ENCODE measurements at places on chromosomes 1 and 21. TPM values are rescaled to one million over a fixed set of nuclear protein-coding genes. Genes with fewer than 3 reads are reported as not detected.

DNA sequence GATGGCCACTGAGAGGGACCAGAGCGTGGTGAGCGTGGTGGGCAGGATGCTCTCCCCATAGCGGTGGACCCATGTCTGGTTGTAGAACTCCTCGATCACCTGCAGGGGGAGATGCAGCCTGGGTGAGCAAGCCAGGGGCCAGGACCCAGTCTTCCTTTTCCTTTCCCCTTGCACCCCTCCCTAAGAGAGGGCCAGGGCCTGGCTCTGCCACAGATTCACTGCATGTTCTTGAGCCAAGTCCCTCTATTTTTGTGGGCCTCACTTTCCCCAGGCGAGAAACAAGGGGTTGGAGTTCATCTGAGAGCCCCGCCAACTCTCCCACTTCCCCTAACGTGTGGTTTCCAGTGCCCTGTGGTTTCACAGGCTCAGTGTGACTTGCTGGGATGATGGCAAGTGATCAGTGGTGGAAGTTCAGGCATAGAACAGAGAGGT is 27.5 kb downstream of the SLC2A1 start:
- no peak for DNase-seq

- DNase-seq: no peak
These were observed 375.4 kb downstream of the NUF2 start for GRCh38 chr1:163697137-163697536.

- DNase-seq: peak; percentile 85
These were observed 86.9 kb downstream of the KCNJ15 start for GRCh38 chr21:38343691-38344090.

DNA sequence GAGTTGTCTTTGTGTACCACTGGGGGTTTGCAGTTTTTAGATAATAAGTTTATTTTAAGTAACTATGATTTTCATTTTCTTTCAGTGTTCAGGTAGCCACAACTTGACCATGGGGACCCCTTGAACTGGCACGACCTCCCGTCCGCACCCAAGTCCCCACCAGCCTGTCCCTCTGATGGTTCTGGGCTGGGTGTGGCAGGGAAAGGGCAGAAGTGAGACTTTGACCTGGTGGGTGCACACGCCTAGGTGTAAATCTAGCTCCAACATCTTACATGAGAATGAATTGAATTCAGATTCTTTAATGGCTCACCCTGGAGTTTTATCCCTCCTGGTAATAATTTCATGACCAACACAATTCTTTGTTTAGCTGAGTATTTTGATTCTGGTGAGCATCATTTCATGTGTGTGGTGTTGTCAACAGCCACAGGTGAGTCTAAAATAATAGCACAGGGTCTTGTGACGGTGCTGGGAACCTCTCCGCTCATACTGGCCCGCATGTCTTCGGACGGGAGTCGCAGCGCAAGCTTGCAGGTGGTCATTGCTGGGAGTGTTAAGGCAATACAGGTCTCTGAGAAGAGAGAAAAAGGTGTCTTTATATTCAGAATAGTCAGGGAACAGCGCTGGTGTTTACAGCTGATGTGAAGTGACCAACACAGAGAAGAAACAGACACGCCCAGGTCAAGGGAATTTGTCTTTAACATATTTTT is 50.8 kb upstream of the POFUT2 start:
- no peak for DNase-seq

- no peak for DNase-seq
These were observed 3.2 kb upstream of the TNFRSF8 start for GRCh38 chr1:12059722-12060464.

- DNase-seq: no peak
These were observed 18.4 kb upstream of the LY9 start for GRCh38 chr1:160777486-160778089.

DNA sequence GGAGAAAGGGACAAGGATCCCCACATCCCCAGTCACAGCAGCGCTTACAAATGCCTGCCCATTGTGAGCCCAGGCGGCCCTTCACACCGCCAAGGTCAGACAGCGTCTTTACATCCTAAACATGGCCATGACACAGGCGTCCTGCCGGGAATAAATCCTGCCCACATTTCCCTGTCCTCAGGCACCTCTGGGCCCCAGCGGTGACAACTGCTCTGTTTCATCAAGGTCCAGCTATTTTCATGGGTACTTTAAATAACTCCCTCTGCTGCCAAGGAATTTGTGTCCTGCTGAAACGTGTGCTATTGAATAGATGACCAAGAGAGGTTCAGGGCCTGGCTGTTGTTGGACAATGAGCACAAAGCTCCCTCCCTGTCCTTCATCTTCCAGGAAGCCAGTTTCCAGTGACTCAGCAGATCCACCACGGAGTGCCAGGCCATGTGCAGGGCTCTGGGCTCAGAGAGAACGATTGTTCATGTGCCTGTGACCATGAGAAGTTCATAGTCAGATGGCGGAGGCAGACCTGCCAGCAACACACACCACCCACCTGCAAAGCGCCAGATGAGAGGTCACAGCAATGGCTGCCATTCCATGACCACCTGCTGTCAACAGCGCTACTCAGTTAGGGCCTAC is 195.8 kb downstream of the MATN1 start:
- DNase-seq: peak; percentile 69

GRCh38 chr1:176841238-176841637 is 323.3 kb downstream of the ASTN1 start:
- no peak for DNase-seq

GRCh38 chr1:66578841-66579240 is 44.9 kb downstream of the SGIP1 start:
- DNase-seq: no peak

DNA sequence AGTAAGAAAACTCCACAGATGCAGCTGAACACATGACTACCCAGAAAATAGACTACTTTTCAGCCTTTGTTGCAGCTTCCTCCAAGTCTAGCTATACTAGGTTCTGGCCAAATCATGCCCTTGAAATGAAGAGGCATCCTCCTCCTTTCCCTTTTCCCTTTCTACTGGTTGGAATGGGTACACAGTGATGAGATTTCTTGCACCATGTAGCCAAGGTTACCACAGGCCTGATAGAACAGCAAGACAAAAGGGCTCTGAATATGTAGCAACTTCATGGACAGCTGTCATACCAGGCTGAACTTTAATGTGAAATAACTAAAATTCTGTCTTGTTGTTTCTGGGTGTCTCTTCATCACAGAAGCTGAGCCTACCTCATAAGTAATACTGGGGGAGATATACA is 146.5 kb downstream of the PDE4B start:
- DNase-seq: no peak

DNA sequence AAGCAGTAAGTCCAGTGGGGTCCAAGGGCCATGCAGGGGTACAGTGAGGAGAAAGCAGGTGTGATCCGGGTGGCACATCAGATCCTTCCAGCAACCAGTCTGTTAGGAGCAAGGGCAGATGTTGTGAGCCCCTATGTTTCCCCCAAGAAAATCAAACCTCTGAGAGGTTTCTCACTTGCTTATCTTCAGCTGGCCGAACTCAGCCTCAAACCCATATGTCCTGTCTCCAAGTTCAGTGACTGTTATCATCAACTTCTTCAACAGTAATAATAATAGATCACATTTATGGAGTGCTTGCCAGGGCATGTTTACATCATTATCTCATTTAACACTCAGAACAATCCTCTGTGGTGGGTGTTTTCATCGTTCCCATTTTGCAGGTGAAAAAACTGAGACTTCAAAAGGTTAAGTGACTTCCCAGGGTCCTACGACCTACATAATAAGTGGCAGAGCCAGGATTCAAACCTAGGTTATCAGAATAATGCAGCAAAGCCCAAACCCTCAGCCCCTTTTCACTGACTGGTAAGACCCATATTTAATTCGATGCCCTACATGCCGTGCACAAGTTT is 3.3 kb downstream of the CAPN2 start:
- no peak for DNase-seq

DNA sequence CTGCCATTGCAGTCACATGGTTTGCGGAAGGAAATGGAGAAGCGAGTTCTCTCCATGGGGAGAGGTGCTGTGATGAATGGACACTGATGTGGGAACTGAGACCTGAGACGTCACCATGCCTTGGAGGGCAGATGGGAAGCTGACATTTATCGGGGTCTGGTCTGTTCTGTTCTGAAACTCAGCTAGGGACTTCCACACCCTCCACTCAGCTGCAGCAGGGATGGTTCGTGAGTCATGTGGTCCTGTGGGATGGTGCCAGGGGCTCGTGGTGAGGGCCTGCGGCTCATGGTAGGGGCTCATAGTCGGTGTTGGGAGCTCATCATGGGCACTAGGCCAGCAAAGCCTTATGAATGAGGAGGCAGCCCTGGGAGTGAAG is 6.1 kb downstream of the GPR137B start:
- no peak for DNase-seq

GRCh38 chr1:53381790-53382401 is 54.0 kb upstream of the LRP8 start:
- peak; percentile 25 for DNase-seq

GRCh38 chr1:56468518-56468917 is 110.8 kb downstream of the PLPP3 start:
- no peak for DNase-seq

GRCh38 chr1:43703836-43704235 is 3.5 kb upstream of the ST3GAL3 start:
- no peak for DNase-seq

- DNase-seq: no peak
These were observed 67.1 kb downstream of the CENPF start for GRCh38 chr1:214670098-214670497.

- DNase-seq: no peak
These were observed 251.2 kb downstream of the RRAGC start for GRCh38 chr1:38608202-38608864.

DNA sequence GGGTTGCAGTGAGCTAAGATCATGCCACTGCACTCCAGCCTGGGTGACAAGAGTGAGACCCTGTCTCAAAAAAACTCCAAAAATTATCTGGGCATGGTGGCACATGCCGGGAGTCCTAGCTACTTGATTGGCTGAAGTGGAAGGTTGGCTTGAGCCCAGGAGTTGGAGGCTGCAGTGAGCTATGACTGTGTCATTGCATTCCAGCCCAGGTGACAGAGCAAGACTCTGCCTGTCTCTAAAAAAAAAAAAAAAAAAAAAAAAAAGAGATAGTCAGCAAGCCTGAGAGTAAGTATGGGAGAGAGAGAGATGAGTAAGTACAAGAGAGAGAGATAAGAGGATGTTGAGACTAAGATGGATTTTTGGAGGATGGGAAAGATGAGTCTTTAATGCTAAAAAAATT is 180.8 kb upstream of the CACYBP start:
- no peak for DNase-seq

DNA sequence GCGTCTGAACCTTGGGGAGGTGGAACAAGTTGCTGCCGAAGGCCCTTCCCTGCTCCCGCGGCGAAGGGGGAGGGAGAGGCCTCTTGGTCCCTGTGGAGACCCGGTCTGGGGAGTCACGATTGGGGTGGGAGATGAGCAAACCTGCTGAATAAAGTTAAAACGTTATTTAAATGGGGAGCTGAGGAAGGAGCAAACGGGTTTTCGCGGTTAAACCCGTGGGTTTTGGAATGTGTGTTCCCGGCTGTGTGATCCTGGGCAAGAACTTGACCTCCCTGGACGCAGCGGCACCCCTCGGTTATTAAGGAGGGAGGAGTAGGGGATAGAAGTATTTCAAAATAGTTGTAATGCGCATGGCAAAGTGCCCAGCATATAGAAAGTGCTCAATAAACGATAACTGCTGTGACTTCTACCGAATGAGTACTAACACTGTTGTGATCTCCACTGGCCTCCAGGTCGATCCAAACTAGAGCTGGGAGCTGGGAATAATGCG is 3.4 kb downstream of the FAM110D start:
- no peak for DNase-seq

- no peak for DNase-seq
These were observed at the start of gene TNFRSF18 for GRCh38 chr1:1206376-1206965. TNFRSF18 (minus strand) TSS chr1:1206592; CDS start chr1:1206571, 21 bp downstream.

DNA sequence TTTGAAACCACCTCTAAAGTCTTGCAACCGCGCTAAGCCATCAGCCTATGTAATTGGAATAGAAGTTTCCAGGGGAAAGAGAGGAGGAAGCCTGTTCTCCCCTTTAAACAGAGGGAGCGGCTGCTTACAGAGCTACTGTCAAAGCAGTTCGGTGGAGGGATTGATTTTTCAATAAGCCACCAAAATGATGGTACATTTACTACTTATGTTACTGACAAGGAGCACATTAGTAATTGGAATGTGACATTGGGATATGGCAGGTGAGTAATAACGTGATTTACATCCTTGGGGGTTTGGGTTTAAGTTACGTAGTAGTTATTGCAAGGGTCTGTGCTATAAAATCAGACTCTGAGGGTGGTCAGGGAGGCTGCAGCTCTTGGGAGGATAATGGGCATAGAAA is 257.3 kb downstream of the KAZN start:
- no peak for DNase-seq

- DNase-seq: no peak
These were observed 30.0 kb downstream of the HIVEP3 start for GRCh38 chr1:41888756-41889155.

GRCh38 chr1:183193963-183194525 is 8.0 kb downstream of the LAMC2 start:
- no peak for DNase-seq

GRCh38 chr1:83515578-83516154 is 483.3 kb downstream of the TTLL7 start:
- no peak for DNase-seq

DNA sequence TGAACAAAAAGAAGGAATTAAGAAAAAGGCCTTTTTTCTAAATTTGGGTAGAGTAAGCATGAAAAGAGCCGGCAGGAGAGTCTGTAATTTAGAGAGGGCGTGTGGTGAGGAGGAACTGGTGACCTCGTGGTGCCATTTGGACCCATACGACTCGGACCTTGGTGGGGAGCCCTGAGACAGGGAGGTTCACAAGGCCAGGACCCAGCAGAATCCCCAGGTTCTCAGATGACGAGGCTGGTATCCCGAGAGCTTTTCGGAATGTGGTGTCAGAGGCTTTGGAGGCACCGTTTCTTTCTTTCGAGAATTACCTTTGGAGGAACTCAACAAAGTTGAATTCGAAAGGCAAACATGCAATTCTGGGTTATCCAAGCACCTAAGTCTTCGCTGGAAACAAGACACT is 34.8 kb downstream of the CLIC6 start:
- DNase-seq: no peak

GRCh38 chr1:242828828-242829227 is 304.3 kb upstream of the PLD5 start:
- no peak for DNase-seq

DNA sequence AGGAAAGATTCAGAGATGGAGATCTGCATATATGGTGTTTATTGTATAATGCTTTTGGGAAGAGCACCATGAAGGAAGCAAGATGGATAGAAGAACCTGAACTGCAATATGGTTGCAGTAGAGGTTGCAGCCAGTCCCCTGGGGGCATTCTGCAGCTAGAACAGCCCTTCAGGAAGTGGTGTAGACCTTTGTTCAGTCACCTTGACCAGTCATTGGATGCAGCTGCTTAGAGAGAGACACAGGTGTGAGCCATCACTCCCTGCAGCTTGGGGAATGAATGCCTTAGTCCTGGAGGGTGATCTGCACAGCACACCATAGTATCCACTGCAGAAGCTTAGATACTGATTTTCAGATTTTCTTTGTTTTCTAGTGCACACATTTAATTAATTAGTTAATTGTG is 42.3 kb downstream of the NEK7 start:
- no peak for DNase-seq

TMCC2 gene
- 4.6 TPM for total RNA-seq

NUP210L gene
- 0.14 TPM for total RNA-seq

HES5 gene
- 0.32 TPM for total RNA-seq

RIMKLA gene
- 0.24 TPM for total RNA-seq

IL22RA1 gene
- 0.10 TPM for total RNA-seq

LCE3D gene
- total RNA-seq: not detected
